Stimulated activated CD4-positive, alpha-beta T cell treated with anti-CD3 and anti-CD28 coated beads, Interleukin-1b, Interleukin-23, amount 100 ng/mL, for 4 hours (primary cell): ENCODE measurements at places on chromosomes 2 and 18.

DNA sequence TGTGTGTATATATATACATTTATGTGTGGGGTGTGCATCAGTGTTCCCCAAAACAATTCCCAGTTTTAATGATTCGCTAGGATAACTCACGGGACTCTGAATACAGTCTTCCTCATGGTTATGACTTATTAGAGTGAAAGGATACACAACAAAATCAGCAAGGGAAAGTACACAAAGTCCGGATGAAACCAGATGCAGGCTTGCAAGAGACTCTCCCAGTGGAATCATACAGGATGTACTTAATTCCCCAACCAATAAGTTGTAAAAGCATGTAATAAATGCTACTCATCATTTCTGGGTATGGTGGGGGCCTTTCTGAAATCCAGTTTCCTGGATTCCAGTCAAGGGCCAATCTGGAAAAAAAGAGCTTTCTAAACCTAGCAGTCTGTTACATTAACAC is 654.1 kb upstream of the SYT4 start:
- no peak for DNase-seq

DNA sequence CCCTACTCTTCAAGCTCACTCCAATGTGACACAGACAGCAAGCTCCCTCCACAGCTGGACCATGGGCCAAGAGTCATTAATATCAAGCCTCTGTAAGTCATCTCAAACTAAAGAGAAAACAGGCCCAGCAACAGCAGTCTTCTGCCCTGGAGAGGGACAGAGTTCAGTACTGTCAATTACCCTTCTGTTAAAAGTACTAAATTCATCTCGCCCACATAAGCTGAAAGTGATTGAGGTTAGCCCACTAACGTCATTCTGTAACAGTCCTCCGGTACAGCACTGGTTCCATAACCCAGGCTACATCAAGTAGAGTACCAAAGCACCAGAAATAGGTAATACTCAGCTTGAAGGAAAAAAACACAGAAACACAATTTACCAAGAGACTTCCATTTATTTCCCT is 25.9 kb downstream of the THADA start:
- no peak for DNase-seq

GRCh38 chr2:148926981-148927401 is 52.0 kb downstream of the KIF5C start:
- no peak for DNase-seq

GRCh38 chr2:42171396-42171980 is 2.3 kb downstream of the EML4 start:
- DNase-seq = no peak

GRCh38 chr2:55865096-55865835 is 58.3 kb downstream of the EFEMP1 start:
- no peak for DNase-seq

- no peak for DNase-seq
Measured at GRCh38 chr2:75012080-75012479, 53.6 kb downstream of the POLE4 start.

DNA sequence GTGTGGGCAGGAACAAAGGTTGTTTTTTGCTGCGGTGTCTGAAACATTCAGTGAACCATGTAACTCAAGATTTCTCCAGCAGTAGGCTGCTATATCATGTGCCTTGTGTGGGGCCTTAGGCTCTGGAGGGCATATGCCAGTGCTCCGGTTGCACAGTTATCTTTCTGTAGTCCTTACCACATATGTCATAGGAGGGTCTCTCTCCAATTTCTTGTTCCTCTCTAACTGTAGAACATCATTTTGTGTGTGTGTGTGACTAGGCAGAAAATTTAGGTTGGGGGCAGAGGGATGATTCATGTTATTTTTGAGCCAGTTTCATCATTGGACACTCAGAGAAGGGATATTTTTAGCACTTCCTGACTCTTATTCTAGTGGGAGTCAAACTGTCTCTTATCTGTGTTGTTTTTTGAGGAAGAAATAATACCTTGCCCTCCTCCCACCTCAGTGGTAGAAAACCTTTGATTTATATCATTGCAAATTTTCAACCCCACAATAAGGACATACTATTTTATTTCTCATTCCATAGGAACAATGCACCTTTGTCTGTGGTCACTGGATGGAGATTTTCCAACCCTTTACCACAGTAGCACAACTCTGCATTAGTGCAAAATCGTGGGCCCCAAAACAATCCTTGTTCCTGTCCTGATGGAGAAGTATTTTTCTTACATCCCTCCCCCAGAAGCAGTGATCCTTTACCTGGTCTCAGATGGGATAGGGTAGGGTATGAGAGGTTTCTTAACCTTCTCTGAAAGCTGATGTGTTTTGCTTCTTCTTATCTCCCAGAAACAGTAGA is 113.9 kb downstream of the CCDC74A start:
- no peak for DNase-seq

- peak; percentile 21 for DNase-seq
Measured at GRCh38 chr2:131413148-131413747, 49.3 kb upstream of the RAB6D start.

DNA sequence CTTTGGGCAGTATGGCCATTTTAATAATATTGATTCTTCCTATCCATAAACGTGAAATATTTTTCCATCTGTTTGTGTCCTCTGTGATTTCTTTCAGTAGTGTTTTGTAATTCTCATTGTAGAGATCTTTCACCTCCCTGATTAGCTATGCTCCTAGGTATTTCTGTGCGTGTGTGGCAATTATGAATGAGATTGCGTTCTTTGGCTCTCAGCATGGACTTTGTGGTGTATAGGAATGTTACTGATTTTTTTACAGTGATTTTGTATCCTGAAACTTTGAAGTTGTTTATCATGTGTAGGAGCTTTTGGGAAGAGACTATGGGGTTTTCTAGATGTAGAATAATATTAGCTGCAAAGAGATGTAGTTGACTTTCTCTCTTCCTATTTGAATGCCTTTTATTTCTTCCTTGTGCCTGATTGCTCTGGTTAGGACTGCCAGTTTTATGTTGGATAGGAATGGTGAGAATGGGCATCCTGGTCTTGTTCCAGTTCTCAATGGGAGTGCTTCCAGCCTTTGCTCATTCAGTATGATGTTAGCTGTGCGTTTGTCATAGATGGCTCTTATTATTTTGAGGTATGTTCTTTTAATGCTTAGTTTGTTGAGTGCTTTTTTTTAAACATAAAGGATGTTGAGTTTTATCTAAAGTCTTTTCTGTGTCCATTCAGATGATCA is 27.0 kb upstream of the THUMPD2 start:
- no peak for DNase-seq

DNA sequence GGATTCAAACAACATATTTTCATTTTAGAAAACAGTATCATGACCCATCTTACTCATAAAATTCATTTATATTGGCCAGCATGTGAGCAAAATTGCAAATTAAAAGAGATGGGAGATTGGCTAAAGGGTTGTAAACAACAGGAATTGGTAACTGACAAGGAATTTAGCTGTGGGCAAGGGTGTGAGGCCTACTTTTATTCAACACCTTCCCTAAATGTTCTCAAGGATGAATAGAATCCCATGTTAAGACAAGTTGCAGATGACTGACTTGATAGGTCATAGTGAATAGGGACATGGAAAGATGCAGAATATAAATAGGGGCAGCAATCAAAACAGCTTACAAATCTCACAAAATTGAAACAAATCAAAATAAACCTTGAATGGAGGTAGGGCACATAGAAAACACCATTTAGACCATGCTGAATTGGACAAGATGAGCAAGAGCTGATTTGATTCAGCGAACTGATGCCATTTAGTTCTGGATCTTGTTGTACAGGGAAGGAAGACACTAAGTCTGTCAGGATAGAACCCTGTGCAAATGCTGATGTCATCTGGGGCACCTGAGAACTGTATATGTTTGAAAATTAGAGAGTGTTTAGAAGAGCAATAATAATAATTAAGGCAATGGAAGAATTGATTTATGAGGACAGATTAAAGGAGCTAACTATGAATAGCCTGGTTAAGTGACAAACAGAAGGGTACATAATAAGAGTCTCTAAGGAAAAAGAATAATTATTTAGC is 509.7 kb downstream of the ZEB2 start:
- no peak for DNase-seq

GRCh38 chr18:73691118-73691517 is 456.5 kb downstream of the FBXO15 start:
- DNase-seq = no peak

DNA sequence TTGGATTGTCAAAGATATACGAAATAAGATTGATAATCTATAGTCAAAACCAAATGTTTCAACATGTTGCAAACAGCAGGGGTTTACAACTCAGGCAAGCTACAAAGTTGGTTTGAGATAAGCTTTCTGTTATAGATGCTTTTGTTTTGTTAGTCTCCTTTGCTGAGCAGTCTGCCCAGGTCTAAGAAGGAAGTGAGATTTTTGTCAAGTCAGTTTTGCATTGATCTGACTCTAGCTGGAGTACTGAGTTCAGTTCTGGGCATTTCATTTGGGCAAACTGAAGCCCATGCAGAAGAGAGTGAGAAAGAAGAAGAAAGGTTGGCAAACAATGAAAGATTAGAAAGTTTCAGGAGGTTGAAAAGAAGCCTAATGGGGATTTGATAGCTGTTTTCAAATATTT is 983.0 kb upstream of the SLC39A10 start:
- DNase-seq = no peak

DNA sequence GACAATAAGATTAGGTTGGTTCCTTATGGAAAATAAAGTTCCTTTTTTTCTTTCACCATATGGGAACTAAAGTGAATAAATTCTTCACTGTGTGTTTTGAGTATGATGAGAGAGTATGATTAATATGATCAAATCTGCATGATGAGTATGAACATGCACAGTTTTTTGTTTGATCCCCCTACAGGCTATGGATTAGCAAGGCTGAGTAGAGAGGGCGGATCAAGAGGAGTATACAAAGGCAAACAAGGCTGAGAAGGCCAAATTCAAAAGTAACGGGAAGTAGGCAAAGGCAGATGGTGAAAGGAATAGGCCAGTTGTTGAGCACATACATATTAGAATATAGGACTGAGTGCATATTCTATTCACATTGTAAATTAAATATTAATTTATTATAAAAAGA is 508.2 kb downstream of the LRRTM4 start:
- DNase-seq = no peak

DNA sequence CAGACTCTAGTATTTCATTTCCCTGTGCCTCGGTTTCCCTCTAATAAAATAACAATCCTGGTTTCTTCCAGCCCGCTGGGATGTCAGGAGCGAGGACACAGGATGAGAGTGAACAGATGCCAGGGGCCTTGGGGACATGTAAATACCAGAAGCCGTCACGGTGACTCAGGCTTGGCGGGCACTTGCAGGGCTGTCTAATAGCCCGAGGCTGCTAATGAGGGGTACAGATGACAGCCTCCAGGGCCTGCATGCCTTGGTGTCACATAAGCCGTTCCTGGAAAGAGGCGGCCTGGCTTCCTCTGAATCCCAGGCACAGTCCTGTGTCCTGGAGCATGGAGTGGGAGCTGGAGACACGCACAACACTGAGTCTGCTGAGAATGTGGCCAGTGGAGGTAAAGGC is 28.2 kb downstream of the HS1BP3 start:
- DNase-seq = no peak

GRCh38 chr2:207975921-207976320 is 49.4 kb downstream of the PLEKHM3 start:
- DNase-seq = no peak

DNA sequence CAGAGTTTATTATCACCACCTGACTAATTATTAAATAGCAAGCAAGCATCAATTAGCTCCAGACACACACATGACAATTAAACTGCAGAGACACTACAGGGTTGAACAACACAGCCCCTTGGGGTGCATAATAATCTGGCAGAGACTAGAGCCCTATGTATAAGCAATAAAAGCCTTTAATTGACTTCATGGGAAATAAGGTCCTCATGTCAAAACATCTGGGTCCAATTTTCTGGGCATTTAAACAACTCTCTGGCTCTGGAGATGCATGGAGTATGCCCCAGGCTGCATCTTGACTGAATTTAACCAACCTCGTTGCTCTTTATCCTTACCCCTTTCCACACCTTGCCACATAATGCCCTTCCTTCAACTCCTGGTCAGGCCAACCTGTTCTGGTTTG is 270.7 kb upstream of the THUMPD2 start:
- no peak for DNase-seq

- DNase-seq = no peak
Measured at GRCh38 chr18:31275722-31276463, 42.1 kb upstream of the DSG1 start.

GRCh38 chr2:241153616-241154015 is 3.3 kb downstream of the PPP1R7 start:
- no peak for DNase-seq

- DNase-seq = no peak
Measured at GRCh38 chr2:70645733-70646419, 92.2 kb upstream of the TGFA start.

DNA sequence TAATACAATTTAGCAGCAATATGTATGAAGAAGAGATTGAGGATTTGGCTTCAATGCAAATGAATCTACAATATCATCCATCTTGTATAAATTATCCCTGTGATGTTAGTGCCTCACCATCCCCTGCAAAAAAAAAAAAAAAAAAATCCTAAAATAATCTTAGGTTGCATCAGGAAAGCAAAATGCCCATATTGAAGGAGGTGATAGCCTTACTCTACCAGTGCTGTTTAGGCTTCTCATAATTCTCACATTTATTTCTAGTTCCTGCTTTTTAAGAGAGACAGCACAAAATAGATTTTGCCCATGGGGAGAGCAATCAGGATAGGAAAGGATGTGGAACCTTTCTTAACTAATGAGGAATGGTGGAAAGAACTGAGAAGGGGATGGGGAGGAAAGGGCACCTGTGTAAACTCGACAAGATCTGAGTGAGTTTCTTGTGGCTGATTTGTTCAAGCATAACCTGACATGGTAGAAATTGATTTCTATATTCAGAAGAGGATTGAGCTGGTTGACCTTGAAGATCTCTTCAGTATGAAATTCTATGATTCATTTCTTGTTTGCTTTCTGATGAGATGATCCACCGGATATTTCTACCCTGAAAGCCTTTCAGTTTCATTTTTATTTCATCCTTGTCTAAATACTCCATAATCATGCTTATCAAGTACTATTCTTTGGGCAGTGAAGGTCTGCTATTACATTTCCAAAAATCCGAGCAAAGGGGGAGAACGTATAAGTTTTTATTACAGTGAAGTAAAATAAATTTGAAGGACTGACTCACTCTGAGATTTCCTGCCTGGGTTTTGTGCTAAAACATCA is 391.2 kb downstream of the PTPRM start:
- no peak for DNase-seq
